ENCODE measurements at places on chromosomes 13 and 19.

GRCh38 chr19:27672309-27673047, 1540.5 kb downstream of the UQCRFS1 start:
- no peak for DNase-seq

- DNase-seq: no peak
These were observed 5.9 kb upstream of the SLC7A10 start for GRCh38 chr19:33231511-33231910.

GRCh38 chr13:50654331-50654730, 189.2 kb downstream of the DLEU7 start:
- DNase-seq: no peak

DNA sequence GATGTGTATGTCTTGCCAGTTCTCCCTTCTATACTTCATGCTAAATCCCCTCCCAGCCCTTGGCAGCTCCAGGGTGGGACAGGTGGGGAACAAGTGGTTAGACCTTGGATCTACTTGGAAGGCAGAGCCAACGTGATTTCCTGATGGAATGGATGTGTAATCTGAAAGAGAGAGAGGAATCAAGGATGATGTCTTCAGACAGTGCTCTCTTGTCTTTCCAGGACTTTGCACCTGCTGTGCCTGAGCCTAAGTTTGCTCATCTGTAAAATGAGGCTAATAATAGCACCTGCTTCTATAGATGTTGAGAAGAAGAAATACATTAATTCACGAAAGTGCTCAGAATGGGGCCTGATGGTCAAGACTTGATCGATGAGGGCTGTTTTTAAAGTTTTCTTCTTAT, 7.0 kb upstream of the EGLN2 start:
- no peak for DNase-seq

GRCh38 chr19:3931041-3931440, 1.8 kb upstream of the NMRK2 start:
- DNase-seq: no peak

DNA sequence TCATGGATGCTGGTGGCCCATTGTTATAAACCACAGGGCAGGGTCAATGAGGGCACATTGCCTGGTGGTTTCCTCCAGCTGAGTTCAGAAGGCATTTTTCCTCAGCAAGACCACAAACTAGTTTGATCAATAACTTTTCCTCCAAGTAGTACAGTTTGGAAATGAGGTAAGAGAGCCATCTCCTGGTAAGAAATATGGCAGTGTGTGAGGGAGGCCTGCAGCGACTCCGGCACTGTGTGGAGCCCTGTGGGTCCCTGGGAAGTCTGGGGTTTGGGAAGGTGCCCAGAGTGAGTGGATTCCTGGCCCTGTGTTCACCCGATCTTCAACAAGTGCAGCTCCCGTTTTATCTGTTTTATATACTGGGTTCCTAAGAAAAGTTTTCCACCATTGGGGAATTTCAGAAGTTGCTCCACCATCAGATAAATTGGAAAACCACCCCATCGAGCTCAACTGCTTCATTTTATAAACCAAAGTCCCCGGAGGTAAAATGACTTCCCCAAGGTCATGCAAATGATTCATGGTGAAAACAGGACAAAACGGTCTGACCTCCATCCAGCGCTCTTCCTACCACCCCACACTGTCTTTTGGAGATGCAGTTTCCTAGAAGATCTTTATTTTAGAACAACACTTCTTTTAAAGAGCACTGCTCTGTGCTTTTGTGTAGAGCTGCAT, 148.4 kb downstream of the KATNAL1 start:
- DNase-seq: peak; percentile 72

- DNase-seq: no peak
These were observed 834.9 kb downstream of the OLFM4 start for GRCh38 chr13:53863520-53863919.

- DNase-seq: no peak
These were observed 12.7 kb downstream of the B3GNT8 start for GRCh38 chr19:41414461-41414860.

DNA sequence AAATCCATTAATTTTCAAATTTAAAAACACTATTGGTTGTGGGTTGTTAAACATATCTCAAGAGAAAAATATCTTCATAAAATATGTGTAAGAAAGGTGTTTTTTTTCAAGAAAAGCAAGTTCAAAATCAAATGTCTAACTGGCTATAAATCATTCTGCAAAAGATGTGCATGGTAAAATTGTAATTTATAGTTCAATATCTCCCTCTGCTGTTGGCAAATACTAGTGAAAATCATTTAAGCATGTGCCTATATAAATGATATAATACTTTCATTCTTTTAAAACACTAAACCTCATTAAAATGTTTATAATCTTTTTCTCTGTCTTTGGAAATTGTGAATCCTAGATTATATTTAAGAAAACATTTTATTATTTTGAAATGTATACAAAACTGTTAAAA, 17.2 kb upstream of the SLITRK6 start:
- DNase-seq: no peak

- no peak for DNase-seq
These were observed 1.9 kb downstream of the CBARP start for GRCh38 chr19:1235625-1236538.

DNA sequence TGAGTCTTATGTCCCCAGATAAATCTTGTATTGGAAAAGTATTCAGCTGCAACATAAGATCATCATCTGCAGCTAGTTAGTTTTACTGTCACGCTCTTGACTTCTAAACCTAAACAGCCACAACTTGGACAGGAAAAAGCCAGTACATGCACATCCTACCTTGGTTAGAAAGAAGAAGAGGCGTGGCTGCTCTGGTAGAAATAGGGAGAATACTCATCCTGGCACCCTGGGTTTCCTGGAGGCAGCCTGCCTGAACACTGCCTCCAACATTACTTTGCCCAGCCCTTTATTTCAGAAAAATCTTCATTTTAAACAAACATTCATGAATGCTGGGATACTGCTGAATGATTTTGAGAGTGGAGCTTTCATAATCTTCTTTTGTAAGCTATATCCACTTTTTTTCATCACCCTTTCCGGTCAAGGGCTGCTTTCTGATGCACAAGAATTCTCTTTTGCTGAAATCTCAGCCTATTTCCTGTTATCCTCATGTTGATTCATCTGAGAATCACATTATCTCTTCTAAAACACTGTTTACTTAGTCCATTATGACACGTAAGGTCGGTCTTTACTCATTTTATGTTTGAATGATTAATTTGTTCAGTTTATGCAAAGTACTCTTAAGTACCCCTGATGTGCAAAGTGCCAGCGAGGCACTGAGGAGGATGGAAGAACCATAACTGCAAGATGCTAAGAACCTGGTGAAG, 55.2 kb downstream of the STARD13 start:
- no peak for DNase-seq

GRCh38 chr13:34070006-34070405, 252.1 kb downstream of the RFC3 start:
- DNase-seq: no peak

GRCh38 chr19:3725121-3725520, 16.9 kb downstream of the TJP3 start:
- no peak for DNase-seq

- DNase-seq: no peak
These were observed 5.9 kb upstream of the CACNG7 start for GRCh38 chr19:53903055-53903680.

GRCh38 chr19:19865750-19866610, at the start of gene ZNF253:
TSS of gene ZNF253 (plus strand) at chr19:19865882. CDS start at chr19:19865997, 115 bp downstream.
- peak; percentile 97 for DNase-seq

DNA sequence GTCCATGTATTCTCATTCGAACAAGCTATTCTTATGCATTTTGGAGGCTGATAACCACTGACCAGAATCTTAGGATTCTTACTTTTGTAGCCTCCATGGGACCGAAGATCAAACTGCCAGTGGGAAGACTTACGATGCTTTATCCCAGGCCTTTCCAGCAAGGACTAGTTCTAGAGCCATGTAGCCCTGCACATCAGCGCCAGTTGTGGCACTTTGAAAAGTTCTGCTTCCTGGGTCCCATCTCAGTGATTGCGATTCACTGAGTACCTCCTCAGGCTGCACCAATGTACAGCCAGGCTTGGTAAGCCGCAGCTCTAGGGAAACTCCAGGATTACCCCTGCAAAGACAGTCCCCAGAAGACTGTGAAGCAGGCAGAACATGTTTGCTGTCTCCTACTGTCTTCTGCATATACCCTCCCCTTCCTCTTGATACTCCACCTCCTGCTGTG, 18.9 kb upstream of the ENOX1 start:
- no peak for DNase-seq

GRCh38 chr19:18167975-18168645, 5.5 kb upstream of the IFI30 start:
- peak; percentile 86 for DNase-seq

- no peak for DNase-seq
These were observed 49.8 kb upstream of the ESD start for GRCh38 chr13:46846726-46847125.

DNA sequence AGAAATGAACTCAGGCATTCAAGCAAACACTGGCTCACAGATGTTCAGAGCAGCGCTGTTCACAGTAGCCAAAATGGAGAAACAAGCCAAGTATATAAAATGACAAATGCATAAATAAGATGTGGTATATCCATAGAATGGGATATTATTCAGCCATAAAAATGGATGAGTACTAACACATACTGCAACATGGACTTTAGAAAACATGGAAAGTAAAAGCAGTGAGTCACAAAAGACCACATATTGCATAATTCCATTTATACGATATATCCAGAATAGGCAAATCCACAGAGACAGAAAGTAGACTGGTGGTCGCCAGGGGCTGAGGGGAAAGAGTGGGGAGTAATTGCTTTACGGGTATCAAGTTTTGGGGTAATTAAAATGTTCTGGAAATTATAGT, 6.6 kb downstream of the ZNF837 start:
- no peak for DNase-seq

DNA sequence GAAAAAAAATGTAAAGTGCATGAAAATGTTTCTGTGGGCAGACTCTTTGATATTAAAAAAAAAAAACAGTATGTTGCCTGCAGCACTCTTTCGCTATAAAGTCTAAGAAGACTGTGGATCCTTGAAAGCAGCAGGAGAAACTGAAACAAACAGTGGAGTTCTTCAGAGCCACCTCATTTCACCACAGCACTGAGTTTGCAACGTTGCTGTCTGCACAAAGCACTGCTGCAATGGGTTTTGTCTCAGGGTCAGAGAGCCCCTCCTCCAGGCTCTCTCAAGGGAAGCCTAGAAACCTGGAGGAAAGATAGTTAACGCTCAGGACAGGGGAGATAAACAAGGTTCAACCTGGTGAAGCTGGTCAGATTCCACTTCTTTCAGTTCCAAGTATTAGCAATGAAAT, 248.7 kb downstream of the EFNB2 start:
- DNase-seq: no peak

DNA sequence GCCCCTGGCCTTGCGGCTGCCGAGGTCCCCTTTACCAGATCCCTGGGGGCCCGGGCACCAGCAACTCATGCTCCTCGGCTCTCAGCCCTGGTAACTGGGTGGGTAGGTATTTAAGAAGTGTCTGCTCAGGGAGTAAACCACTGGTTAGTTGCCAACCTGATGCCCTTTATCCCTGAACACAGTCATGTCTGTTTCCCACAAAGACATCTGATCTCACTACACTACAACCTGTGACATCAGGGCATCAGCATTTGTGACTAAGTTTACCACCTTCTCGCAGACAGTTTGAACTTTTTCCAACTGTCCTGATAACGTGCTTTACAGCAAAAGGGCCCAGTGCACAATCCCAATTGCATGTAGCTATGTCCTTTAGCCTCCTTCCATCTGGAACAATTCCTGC, 22.0 kb downstream of the GGACT start:
- no peak for DNase-seq

DNA sequence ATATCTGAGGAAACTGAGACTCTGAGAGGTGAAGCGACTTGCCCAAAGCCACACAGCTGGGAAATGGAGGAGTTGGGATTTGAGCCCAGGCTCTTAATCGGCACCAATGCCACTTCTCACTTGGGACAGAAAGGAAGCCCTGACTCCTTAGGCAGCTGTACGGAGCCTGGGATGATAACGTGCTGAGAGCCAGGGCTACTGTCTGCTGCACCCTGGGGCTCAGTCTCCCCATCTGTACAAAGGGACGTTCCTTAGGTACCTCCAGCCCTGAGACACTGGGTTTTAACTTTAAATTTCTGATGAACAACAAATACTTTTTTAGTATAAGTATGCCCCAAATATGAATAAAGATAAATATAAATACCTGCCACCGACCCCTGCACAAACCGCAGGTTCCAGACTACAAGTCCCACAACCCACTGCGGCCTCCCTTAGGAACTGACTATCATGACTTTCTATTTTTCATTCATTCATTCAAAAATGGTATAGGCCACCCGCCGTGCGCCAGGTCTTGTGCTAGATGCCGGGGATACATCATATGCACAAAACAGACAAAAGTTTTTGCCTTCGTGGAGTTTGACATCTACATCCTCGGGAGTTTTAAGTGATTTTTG, 776 bp upstream of the NCLN start:
- peak; percentile 58 for DNase-seq

GRCh38 chr13:20128459-20128931, 32.4 kb downstream of the GJA3 start:
- DNase-seq: no peak

DNA sequence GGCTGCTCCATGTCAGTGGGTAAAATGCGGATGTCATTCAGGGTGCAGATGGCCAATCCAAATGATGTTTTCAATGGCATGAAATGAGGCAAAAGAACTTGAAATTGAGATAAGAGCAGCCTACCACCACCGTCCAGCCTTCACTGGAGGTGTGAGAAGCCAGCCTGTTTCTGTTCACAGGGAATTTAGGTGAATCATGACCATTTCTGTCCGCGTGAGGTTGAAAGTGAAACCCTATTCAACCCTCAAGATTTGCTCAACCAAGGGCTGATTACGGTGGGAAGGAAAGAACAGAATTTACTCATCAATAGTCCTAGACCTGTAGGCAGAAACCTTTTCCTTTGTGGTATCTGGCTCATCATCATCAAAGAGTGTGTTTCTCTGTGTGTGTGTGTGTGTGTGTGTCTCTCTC, 370.7 kb downstream of the COG6 start:
- DNase-seq: no peak

DNA sequence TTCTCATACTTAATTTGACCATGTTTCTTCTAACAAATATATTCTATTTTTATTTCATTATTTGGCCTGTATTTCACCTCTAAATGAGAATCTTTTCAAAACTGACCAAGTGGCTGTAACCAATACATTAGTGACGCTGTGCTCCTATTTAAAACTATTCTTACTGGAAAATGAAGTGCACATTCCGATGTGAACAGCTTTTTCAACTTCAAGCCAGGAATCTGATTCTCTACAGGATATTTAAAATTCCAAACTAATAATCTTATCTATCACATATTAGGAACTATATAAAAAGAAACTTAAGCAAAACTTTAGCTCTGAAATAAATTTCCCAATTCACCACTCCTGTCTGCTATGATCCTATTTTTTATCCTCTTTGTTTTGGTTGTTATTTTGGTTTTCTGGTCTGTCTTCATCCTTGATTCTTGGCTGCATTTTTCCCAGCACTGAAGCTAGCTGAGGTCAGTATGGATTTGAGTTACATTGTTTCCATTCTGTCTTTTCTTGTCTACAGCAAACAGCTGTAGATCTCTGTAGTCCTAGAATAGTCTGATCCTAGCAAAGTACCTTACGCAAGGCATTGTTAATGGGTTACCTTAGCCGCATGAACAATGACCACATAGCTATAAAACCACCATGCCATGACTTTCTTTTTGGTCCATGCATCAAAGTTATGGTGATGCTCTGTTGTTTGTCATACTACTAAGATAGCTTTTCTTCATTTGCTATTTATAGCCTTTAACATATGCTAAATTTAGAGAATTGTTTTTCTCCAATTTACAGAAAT, 748.6 kb upstream of the SPRY2 start:
- no peak for DNase-seq

- DNase-seq: no peak
These were observed 32.2 kb downstream of the ZNF557 start for GRCh38 chr19:7101498-7102253.
